ENCODE measurements at places on chromosomes 13 and 19.

DNA sequence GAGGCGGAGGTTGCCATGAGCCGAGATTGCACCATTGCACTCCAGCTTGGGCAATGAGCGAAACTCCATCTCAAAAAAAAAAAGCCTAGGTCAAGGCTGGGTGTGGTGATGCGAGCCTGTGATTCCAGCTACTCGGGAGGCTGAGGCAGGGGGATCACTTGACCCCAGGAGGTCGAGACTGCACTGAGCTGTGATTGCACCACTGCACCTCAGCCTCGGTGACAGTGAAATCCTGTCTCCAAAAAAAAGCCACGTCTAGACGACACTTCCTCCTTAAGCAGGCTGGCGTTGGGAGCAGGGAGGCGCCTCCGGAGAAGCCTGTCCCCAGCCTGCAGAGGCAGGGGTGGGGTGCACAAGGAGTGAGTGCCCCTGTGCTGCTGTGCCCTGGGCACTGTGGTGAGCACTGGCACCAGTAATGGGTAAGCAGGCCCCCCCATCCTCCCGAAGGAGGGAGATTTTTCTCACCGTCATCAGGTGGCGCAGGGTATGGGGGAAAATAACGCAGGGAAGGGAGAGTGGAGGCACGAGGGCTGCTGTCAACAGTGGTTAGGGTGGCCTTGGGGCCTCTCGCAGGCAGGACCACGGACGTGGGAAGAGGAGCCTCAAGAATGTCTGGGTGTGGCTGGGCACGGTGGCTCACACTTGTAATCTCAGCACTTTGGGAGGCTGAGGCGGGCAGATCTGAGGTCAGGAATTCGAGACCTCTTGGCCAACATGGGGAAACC, 706 bp downstream of the P2RY11 start:
- DNase-seq, result no peak

DNA sequence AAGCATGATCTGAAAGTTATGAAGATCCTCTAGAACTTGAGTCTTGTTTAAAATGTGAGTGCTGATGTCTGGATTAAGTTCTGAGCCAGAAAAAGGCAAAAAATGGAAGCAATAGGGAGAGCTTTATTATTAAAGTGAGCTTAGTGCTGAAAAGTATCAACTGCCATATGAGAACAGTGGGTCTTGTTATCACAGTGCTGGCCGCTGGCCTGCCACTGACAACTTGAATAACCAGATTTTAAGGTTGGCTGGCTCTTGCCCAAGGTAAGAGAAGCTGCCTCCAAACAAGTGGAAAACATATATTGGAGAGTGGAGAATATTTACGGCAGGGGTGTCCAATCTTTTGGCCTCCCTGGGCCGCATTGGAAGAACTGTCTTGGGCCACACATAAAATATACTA, 33.9 kb downstream of the NUFIP1 start:
- no peak for DNase-seq

DNA sequence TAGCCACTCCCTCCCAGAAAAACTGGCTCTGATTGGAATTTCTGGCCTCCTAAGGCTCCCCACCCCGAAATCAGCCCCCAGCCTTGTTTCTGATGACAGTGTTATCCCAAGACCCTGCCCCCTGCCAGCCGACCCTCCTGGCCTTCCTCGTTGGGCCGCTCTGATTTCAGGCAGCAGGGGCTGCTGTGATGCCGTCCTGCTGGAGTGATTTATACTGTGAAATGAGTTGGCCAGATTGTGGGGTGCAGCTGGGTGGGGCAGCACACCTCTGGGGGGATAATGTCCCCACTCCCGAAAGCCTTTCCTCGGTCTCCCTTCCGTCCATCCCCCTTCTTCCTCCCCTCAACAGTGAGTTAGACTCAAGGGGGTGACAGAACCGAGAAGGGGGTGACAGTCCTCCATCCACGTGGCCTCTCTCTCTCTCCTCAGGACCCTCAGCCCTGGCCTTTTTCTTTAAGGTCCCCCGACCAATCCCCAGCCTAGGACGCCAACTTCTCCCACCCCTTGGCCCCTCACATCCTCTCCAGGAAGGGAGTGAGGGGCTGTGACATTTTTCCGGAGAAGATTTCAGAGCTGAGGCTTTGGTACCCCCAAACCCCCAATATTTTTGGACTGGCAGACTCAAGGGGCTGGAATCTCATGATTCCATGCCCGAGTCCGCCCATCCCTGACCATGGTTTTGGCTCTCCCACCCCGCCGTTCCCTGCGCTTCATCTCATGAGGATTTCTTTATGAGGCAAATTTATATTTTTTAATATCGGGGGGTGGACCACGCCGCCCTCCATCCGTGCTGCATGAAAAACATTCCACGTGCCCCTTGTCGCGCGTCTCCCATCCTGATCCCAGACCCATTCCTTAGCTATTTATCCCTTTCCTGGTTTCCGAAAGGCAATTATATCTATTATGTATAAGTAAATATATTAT, 6.1 kb downstream of the FOSB start:
- peak; percentile 72 for DNase-seq

GRCh38 chr19:17234911-17235299, 8.9 kb downstream of the OCEL1 start:
- DNase-seq, result no peak

- DNase-seq, result no peak
Observed at GRCh38 chr19:40133491-40133890, 42.7 kb upstream of the ZNF780A start.

- no peak for DNase-seq
Observed at GRCh38 chr13:75425216-75426009, 56.6 kb downstream of the TBC1D4 start.

DNA sequence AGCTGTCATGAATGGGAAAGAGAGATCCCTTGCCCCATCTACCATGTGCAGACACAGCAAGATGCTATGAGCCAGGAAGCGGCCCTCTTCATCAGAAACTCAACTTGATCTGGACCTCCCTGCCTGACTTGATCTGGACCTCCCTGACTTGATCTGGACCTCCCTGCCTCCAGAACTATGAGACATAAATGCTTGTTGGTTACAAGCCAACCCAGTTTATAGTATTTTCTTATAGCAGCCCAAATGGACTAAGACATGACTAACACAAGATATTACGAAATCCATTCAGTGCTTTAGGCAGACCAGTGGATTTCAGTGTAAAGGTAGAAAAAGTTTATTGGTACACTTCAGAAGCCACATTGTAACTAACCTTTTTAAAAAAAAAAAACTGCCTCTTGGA, 15.6 kb downstream of the PCID2 start:
- DNase-seq, result no peak

- DNase-seq, result no peak
Observed at GRCh38 chr19:17171874-17172273, 43.3 kb upstream of the USE1 start.

DNA sequence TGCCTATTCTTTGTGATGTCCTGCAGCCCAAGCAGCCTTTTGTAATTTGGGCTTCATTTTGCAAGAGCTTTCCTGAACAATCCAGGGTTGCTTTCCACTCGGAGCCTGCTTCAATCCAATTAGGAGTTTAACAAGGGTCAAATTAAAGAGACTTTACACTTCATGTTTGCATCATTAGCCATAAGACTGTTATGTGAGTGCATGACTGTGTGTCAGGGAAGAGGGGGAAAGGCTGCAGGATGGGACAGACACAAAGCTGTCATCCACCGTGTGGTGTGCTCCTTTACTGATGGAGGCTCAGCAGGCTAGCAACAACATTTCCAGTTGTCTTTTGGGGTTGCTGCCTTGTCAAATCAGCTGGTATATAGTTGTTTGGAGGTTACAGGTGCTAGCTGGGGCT, 23.7 kb upstream of the MAB21L1 start:
- DNase-seq, result no peak

- DNase-seq, result no peak
Observed at GRCh38 chr19:42232435-42232834, 10.0 kb downstream of the GSK3A start.

DNA sequence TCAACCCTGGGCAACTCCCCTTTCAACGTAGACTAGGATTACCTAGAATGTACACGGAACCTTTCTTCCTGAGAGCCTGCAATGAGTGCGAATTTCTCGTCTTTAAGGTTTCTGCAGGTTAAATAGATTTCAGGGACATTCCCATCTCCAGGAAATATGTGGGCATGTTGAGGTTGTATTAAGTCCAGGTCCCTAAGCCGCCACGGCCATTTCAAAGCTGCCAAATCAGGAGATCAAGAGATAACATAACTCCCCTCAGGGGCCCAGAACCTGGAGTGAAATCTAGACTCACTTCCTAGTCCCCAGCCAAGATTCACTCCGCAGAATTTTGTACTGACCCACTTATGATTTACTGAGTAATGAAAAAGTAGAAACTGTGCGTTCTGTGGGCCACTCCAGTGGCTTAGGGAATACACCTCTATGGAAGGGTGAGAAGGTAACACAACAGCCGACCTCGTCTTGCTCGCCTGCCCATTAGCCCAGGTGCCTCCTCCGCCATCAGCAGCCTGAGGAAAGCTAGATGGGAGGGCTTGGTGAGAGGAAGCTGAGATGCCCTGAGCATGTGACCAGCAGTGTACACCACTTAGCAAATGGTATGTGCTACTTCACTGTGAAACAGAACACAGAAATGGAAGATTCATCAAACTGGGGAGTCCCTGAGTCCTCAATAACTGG, 98.5 kb upstream of the SOX1 start:
- DNase-seq, result no peak

DNA sequence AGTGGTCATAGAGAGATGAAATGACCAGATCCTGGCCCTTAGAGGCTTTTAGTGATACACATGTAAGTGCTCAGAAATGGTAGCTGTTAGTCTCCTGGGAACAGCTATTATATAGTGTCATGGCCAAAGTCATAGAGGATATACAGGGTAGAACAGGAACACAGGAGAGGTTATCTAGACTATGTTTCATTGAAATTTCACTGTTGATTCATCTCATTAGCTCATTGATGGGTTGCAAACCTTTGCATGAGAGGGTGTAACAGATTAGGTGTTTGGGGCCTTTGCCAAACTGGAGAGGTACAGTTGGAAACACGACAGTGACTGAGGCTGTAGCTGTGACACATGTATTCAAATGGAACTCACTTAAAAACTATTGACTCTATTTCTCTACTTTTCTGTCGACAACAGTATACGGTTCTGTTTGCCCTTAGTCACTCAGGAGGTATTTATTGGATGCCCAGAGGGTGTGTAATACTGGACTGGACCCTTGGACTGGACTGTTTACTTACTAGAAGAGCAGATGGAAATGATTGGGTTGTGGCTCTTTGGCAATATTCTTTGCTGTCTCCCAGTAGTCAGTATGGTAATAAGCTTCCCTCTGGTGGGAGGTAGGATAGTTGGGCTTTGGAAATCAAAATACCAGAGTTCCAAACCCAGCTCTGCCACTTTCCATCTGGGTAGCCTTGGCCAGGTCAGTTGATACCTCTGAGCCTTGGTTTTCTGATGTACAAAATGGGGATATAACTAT, 29.8 kb downstream of the ARHGAP35 start:
- no peak for DNase-seq

GRCh38 chr13:87952377-87952776, 281.2 kb downstream of the SLITRK5 start:
- DNase-seq, result no peak

DNA sequence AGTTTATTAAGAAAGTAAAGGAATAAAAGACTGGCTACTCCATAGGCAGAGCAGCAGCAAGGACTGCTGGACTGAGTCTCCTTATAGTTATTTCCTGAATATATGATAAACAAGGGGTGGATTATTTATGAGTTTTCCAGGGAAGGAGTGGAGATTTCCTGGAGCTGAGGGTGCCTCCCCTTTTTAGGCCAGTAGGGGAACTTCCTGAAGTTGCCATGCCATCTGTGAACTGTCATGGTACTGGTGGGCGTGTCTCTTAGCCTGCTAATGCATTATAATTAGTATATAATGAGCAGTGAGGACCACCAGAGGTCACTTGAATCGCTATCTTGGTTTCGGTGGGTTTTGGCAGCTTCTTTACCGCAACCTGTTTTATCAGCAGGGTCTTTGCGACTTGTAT, 13.5 kb downstream of the ZSCAN5A start:
- no peak for DNase-seq

GRCh38 chr13:50594276-50595051, 249.0 kb downstream of the DLEU7 start:
- DNase-seq, result no peak

DNA sequence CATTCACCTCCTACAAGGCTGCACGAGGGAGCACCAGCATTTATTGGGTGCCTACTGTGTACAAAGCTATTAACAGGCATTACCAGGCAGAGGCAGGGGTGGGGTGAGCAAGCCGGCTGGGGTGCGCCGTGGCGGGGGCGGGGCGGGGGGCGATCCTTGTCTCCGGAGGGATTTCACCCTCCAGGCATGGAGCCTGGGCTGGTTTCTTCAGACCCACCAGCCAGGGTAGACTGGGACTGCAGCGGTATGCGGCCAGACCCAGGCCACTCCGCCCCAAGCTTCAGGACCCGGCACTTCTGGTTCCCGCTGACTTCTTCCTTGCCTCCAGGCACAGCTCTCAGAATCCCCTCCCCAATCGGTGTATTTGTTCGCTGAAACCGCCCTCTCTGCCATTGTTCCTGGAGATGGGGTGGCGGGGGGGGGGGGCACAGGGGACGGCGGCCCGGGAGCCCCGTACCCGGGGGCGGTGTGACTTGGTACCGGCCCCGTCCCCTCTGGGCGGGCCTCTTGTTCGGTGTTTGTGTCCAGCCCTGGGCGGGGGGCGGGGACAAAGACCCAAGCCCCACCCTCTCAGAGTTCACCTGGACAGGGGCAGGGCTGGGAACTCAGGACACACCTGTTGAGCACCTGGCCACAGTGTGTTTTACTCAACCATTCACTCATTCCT, 14.4 kb downstream of the TJP3 start:
- DNase-seq, result no peak

GRCh38 chr13:75493156-75493555, 11.2 kb upstream of the TBC1D4 start:
- no peak for DNase-seq

- DNase-seq, result peak; percentile 51
Observed at GRCh38 chr13:113666951-113667701, at the start of gene GRK1. TSS of gene GRK1 (plus strand) at chr13:113667219. CDS start at chr13:113667387, 168 bp downstream.

- no peak for DNase-seq
Observed at GRCh38 chr19:47660435-47660832, 51.5 kb downstream of the BICRA start.

GRCh38 chr19:8526345-8527091, 12.6 kb upstream of the ZNF414 start:
- DNase-seq, result peak; percentile 94

DNA sequence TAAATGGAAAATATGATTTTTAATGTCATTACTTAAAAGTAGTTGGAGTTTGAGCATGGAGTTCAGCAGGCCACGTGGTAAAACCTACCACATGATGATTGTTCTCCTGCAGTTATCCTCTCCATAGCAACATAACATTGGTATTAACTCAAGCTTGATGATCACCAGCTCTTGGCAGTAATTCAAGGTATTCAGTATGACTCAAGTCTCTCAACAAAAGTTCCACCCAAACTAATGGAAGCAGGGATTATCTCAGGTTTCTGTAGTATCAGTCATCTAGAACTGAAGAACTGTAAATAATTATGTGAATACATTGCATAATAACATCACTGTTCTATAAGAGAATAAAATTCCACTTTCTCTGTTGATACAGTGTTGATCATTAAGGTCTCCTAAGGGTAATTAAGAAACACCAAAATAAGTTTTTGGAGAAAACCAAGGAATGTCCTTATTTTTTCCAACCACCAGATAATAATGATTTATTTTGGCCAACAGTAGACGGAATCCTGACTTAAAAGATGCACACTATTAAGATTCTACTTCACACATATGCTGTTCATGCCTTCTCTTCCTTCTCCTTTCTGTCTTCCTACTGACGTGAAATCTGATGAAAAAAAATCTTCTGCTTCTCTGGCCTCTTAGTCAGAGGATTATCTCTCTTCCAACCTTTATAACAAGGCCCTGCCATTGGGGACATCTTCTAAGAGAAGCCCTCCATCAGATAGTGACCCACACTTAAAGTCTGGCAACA, 1092.3 kb downstream of the EFNB2 start:
- DNase-seq, result no peak

Data from left forelimb (tissue), 1 donor.